Stimulated activated CD4-positive, alpha-beta T cell treated with anti-CD3 and anti-CD28 coated beads, Interleukin-1b, Interleukin-23, amount 100 ng/mL, for 1 hour (primary cell): ENCODE measurements at places on chromosomes 2 and 18.

GRCh38 chr2:143564419-143564818, 435.2 kb downstream of the ARHGAP15 start:
- DNase-seq, result no peak

DNA sequence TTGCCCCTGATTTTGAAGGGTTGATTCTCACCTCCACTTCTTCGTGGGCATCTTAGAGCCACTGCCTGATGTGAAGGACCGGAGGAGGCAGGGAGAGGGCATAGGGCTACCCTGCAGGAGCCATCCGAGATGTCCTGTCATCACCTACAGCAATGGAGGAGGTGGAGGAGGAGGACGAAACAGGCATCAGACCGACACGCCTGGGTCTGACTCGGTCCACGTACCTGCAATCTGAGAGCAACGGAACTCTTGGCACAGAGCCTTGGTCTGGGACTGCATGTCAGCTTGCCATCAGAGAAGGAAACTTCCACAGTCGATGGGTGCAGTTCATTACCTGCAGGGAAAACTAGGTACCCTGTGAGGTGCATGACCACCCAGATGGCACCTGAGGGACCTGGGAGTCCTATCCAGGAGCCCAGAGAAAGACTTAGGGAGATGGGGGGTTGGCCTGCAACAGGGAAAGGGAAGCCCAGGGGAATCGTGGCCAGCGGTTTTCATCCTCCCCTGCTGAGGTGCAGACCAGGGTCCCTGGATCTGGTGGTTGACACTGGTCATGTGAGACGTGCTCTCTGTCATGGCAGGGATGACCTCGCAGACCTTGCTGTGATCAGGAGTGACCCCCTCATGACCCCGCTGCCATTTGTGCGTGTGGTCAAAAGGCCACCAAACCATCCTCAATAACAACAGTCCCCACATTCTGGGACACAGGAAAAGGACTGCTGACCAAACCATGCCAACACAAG, 190.8 kb downstream of the SEPTIN10 start:
- DNase-seq, result no peak

GRCh38 chr2:239216614-239217273, 184.1 kb downstream of the HDAC4 start:
- DNase-seq, result no peak

GRCh38 chr2:86383844-86384243, 46.4 kb upstream of the REEP1 start:
- DNase-seq, result no peak

GRCh38 chr18:48922226-48922800, 28.5 kb downstream of the SMAD7 start:
- DNase-seq, result no peak

- DNase-seq, result no peak
Observed at GRCh38 chr2:233448220-233448559, 93.9 kb downstream of the DGKD start.

DNA sequence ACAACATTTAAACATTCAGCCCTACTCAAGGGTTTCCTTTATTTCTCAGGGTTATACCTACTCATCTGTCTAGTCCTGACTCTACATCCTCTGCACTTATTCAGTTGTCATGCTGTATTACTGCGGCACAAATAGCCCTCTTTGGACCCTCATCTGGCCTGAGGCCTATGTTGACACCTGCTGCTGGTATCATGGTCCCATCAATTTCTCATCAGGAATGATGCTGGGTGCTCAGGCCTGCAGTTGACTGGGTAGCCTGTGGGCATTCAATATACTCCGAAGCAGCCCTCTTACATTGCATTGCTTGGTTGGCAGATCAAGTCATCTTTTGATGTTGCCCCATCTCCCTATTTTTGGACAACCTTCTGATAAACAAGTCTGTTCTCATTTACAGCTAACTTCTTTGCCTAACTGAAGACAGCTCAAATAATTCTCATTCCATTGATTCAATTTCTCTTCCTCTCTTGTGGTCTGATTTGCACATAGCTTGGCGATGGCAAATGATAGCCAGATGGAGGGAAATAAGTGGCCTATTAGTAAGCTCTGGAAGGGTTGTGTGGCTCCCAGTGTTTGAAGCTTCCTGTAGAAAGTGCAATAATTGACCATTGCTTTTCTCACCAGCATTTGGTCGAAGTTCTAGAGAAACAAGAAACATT, 19.1 kb upstream of the MC4R start:
- DNase-seq, result no peak

DNA sequence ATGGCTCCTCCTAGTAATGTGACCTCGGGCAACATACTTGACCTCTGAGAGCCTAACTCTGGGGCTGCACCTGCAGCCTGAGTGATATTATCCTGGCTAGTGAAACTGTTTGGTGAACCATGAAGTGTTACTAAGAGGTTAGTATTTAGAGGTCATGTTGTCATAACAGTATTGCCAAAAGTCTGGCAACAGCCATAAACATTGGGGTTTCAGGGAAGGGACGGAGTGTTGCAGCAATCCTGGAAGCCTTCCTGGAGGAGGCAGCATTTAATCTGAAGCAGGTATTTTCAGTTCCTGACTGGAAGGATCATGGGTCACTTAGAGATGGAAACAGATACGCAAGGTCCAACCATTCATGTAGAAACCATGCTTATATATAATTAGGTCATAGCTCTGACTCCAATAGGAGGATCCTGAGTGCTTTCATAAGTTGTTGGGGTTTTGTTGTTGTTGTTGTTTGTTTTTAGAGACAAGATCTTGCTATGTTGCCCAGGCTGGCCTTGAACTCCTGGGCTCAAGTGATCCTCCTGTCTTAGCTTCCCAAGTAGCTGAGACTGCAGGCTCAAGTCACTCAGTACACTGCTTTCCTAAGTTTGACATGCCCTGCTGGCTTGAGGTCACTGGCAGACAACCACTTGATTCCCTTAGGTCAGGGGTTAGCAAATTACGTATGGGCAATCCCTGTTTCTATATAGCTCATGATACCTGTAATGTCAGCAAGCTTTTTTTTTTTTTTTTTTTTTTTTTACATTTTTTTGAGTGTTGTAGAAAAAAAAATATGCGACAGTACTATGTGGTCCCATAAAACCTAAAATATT, 21.5 kb downstream of the GPR39 start:
- DNase-seq, result no peak

- no peak for DNase-seq
Observed at GRCh38 chr2:12971581-12972365, 255.0 kb downstream of the TRIB2 start.

DNA sequence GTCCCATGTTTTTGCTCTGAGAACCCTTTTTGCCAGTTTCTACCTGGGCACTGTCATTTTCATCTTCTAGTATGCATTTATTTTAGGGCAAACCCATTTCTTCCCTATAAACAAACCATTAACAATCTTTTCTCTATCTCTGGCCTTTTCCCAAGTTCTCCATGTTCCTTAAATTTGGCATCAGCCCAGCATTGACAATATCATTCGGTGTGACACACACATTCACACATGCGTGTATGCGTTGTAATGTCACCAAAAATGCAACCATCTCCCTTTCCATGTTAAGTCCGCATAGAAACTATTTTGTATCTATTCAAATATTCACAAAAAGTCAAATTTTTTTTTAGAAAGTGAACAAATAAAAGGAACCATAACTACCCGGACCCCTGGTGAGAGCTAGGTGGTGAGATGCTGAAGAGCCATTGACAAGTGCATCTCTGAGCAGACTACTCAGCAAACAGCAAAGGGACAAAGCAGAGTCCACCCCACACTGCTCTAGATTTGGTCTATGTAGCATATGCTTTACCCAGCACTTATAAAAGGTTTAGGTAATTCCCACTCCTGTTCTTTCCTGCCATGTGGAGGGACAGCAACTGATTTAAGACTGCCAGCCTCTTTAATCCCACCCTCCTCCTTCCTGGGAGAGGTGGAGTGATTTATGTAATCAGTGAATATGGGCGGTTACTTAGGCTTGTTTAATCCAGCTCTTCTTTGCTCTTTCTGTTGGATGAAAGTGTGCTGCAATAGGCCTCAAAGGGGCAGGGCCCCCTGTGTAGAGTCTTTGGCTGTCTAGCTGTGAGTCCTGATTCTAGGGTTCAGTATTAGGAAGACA, 124.1 kb downstream of the METTL8 start:
- no peak for DNase-seq

DNA sequence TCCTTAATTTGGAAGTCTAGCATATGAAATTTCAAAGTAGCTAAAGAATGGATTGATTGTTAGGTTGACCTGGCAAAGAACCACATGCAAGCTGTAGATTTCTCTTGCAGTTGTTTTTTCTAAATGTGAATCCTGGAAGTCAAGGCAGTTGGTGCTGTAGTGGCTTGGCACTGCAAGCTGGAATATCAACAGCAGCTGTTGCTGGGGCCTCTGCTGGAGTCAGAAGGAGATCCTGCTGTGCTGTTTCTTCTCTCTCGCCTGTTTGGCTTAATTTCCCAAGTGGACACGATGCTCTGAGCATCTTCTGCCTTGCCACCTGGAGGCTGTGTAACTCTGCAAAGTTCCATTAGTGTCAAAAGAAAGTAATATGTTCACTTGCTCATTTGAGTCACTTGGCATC, 12.6 kb downstream of the PIK3C3 start:
- no peak for DNase-seq

DNA sequence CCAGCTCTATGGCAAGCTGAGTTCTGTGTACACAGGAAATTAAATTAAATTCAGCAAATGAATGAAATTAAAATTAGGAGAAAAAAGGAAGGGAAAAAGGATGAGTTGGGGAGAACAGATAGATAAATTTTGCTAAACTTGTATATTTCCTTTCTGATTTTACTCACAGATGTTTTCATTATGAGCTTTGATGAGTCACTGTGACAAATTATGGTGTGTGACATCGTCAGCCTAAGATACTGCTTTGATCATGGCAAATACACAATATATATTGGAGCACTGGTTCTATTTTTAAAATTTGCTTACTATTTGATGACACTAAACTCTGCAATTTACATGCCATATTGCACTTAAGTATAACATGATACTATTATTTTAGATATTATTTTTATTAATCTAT, 464.6 kb upstream of the SPHKAP start:
- no peak for DNase-seq

- DNase-seq, result no peak
Observed at GRCh38 chr2:30652271-30652915, 154.9 kb downstream of the CAPN13 start.

- DNase-seq, result no peak
Observed at GRCh38 chr2:69177063-69177771, 164.2 kb downstream of the ANTXR1 start.

GRCh38 chr2:15363142-15363541, 198.0 kb downstream of the NBAS start:
- no peak for DNase-seq

DNA sequence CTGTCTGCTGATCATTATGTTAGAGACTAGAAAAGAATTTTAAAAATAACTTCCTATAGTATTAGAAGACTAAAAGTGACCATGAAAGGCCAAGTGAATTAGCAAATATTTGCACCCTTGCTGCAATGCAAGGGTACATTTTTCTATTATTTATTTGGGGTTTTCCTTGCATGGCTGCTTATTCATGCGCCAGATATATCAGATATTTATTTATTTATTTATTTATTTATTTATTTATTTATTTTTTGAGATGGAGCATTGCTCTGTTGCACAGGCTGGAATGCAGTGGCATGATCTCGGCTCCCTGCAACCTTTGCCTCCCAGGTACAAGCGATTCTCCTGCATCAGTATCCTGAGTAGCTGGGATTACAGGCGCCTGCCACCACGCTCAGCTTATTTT, 126.3 kb upstream of the LMAN1 start:
- no peak for DNase-seq

GRCh38 chr2:9674891-9675414, 44.2 kb upstream of the YWHAQ start:
- no peak for DNase-seq

GRCh38 chr2:174738841-174739240, 25.4 kb downstream of the CHRNA1 start:
- DNase-seq, result no peak

DNA sequence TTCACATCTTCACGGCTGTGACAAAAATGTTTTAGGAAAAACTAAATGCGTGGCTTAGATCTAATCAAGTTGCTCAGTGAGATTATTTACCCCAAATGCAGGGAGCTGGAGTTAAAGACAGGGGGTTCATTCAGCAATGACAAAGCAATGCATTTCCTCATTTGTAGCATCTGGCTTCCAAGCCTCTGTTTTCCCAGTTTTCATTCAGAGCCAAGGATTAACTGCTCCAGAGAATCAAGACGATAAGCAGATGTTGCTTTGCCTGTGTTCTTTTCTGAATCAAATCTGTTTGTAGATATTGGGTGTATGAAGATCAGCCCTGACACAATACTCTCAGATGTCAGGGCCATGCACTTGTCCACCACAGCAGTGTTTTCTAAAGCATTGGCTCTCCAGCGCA, 147.4 kb upstream of the SIX2 start:
- DNase-seq, result no peak

- DNase-seq, result no peak
Observed at GRCh38 chr2:118134650-118135049, 46.4 kb downstream of the INSIG2 start.

GRCh38 chr2:216694082-216694825, 1.1 kb downstream of the IGFBP5 start:
- DNase-seq, result peak; percentile 10

DNA sequence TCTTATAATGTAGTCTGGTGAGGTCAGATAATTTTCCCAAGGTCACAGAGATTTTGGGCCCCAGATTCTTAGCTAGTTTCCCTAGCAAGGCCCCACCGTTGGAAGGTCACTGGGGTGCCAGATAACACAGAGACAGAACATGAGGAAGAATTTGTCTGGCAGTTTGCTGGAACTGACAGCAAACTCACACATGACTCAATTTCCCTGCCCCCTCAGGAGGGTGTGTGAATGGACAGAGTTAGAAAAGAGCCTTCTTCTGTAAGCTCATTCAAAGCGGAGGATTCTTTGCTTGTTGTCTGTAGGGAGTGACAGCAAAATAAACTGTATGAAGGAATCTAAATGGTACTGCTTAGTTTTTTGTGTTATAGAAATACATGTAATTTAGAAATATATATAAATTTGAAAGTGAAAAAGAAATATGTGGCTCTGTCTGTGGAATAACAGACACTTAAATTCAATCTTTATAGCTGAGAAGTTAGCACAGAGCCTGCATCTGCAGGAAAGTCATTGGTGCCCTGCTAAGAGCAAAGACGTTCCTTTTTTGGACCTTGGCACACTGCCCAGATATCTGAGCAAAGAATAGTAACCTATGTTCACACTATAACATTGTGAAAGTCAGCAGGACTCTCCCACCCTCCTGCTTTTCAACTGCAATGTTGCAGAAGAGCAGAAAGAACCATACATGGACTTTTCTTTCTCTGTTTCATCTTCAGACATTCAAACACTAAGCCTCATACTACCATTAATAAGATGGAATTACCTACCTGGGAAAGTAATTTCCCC, 2.1 kb downstream of the MDH1 start:
- no peak for DNase-seq
